Smooth muscle cell of trachea (primary cell): ENCODE measurements at places on chromosomes 5 and 9. TPM values are rescaled to one million over a fixed set of nuclear protein-coding genes. Genes with fewer than 3 reads are reported as not detected.

RASEF gene
- 0.44 and 0.50 TPM in 2 replicates for total RNA-seq

EDIL3 gene
- 23.9 and 40.4 TPM in 2 replicates for total RNA-seq

GPR150 gene
- total RNA-seq, result 0.29 and 0.66 TPM in 2 replicates

TLX3 gene
- total RNA-seq, result not detected in 2 replicates

FGF10 gene
- total RNA-seq, result 1.7 and 7.3 TPM in 2 replicates

TMEM252 gene
- total RNA-seq, result not detected in 2 replicates

QRFP gene
- total RNA-seq, result not detected in 2 replicates

TRIM36 gene
- total RNA-seq, result 0.29 and 0.33 TPM in 2 replicates

FOXD4 gene
- 0.17 TPM in 1 of 2 replicates, not detected in the other for total RNA-seq

OCLN gene
- total RNA-seq, result 1.0 and 2.2 TPM in 2 replicates

RNF180 gene
- 0.83 and 2.0 TPM in 2 replicates for total RNA-seq

IFNA13 gene
- total RNA-seq, result not detected in 2 replicates
